ENCODE measurements at places on chromosomes 3 and 15. TPM values are rescaled to one million over a fixed set of nuclear protein-coding genes. Genes with fewer than 3 reads are reported as not detected.

DNA sequence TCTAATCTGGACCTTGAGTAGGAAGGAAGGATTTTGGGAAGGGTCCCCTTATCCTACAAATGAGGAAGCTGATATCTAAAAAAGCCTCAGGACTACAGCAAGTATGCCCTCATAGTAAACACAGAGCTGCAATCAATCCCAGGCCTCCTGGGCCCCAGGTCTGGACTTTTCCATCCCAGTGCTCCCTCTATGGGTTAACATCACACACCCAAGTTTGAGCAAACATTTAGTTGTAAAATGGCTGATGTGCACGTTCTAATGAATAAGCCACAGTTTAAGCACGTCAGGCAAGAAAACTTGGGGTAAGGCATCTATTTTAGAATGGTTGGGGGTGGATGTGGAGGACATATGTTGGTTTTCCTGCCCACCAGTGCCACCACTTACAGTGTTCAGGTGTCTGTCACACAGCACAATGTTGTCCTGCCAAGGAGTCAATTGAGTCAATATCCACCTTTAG, 44.3 kb upstream of the UBE2E1 start:
- DNase-seq: no peak

DNA sequence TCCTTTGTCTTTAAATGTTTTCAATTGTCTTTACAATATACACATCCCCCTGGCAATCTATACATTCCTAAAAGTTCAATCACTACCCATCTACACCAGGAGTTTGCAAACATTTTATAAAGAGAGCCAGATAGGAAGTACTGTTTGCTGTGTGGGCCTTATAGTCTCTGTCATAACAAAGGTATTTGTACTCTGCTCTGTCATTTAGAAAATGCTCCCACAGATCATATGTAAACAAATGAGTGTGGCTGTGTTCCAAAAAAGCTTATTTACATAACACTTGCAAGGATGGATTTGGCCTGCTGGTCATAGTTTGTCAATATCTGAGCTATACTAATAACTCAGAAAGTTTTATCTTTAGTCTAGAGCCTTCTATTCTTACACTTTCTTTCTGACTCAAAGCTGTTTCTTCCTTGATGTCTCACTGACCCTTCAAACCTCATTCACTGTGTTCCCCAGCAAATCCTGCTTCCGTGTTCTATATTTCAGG, 511.9 kb downstream of the GBE1 start:
- DNase-seq: no peak

- no peak for DNase-seq
These were observed 218.6 kb downstream of the NR2F2 start for GRCh38 chr15:96549136-96549535.

- DNase-seq: no peak
These were observed 229.8 kb upstream of the PLSCR5 start for GRCh38 chr3:146834917-146835316.

DNA sequence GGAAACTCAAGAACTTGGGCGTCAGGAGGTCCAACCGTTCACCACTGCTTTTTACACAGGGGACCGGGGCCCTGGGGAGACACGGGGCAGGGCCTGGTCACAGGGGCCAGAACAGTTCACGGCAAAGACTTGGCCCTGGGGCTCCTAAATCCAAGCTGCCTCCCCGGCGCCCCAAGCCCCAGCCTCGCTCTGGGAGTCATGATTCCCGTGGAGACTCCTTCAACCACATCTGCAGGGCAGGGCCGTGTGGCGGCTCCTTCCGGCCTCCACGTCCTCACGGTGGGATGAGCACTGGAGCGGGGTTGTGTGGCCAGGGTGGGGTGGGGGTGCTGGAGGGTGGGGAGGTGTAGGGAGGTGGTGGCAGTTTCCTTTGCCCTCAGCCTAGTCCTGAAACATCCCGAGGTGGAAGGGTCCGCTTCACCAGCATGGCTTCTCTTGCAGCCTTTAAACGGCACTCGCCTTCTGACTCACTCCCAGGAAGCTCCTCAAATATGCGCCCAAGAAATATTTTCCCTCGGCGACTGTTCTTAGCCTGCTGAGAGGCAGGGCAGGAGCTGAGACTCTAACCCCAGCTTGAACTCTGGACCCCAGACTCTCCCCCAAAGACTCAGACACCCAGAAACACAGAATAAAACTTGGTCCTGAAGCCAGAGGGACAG, 1.8 kb downstream of the MUC4 start:
- DNase-seq: no peak

- no peak for DNase-seq
These were observed 111.7 kb upstream of the CCDC54 start for GRCh38 chr3:107265526-107265925.

DNA sequence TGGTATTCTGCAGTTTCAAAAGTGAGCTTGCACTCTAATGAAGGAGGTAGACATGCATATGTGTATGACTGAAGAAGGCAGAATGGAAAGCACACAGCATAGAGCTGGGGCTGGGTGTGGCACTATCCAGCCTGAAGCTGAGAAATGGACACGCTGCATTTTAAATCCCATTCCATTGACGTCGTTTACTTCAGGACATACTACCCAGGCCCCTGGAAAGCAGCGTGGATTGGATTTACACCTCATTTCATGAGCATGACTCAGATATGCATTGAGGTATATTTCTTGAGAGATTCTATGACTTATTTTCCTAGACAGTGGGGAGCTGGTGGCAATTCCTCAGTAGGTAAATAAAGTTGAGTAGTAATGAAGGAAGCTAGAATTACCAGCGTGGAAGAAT, 101.4 kb downstream of the ABI3BP start:
- no peak for DNase-seq

- no peak for DNase-seq
These were observed 651.0 kb upstream of the NAALADL2 start for GRCh38 chr3:174208161-174208560.

DNA sequence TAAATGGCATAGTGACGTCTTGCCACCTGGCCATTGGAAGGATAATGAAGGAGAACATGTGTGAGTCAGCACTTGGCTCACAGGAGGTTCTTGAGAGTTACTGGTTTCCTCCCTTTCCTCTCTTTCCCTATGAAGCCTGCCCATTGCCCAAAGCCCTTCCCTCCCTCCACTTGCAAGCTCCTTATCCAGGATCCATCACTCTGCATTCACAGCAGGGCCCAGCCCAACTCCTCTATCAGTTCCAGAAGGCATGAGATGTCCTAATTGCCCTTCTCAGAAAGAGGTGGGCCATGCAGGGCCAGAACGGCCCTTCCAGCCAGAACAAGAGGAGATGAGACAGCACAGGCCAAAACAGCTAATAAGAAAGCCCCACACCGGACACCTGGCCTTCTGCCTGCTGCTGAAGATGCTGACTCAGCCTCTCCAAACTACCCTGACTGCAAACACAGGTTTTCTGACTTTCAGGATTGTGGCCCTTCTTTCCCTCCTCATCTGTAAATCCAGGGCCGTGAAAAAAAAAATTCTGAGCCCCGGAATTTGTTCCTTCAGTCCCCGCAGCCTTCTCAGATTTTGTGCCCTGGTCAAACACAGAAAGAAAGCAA, 29.7 kb downstream of the HAPLN3 start:
- no peak for DNase-seq

GRCh38 chr3:63585927-63586326, 66.5 kb upstream of the SNTN start:
- DNase-seq: no peak

DNA sequence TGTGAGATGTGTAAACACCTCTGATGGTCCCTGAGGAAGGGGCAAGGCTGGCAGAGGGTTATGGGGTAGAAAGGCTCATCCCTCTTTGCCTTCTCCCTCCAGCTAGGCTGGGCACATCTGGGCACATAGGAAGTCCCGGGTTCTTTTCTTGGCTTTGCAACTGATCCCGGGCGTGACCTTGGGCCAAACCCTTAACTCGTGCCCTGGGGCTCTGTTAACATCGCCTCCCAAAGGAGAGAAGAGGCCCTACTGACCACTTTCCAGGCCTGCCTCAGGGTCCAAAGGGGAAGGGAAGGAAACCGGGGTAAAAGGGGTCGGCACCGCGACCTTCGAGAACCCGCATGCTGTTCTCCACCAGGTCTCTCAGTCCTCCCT, 549 bp downstream of the C3orf18 start:
- no peak for DNase-seq

DNA sequence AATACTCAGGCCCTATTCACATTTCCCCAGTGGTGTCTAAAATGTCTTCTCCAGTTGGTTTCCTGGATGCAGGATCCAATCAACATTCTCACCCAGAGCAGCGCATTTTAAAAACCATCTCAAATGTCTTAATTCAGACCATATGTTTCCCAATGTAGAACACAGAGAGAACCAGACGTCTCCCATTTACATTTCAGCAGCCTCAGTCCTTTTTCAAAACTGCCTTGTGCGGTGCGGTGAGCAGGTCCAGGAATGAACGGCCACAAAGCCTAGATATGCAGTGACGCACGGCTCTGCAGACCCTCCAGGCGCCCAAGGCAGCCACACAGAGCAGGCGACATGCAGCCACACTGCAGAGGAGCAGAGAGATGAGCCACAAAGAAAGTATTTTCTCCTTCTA, 66.1 kb upstream of the MEX3B start:
- DNase-seq: no peak

DNA sequence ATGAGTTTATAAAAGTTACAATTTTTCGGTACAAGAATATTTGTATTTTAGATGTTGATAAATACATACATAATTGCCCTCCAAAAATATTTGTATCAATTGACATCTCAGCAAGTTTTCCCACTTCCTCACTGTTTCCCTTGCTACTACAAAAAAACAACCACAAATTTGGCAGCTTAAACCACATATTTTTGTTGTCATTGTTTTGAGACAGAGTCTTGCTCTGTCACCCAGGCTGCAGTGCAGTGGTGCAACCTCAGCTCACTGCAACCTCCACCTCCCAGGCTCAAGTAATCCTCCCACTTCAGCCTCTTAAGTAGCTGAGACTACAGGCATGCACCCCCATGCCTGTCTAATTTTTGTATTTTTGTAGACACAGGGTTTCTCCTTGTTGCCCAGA, 162.8 kb upstream of the RARB start:
- DNase-seq: no peak

DNA sequence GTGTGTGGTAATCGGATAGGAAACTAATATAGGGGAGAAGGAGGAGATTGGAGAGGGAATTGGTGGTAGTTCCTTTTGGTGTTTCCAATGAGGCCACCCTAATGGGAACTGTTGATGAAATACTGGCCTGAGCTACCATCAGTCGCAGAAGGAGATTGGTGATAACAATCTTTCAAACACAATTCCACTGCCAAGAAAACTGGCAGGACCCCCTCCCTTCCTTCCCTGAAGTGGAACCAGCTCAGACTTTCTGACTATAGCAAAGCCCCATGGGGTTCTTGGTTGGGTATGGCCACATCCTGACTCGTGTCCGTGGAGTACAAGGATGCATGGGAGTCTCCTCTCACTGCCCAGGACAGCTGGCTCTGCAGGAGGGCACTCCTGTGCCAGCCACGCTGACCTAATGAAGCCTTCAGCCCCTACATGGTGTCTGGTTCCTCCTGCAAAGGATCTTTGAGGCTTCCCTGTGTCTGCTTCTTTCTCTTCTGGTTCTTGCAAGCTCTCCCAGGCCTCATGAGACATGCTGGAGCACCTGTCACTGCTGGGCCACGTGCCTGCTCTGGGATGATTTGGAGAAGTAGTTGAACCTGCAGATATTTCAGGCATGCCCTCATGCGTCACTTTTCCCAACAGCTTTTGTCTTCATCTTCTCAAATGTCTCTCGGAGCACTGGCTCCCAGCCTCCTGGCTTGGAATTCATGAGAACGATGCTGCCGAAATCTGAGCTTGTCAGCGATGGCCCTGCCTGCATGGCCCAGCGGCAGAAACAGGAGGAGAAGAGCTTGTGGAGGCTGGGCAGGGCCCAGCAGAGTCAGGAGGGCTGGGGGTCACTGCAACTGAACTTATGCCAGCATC, 90.0 kb upstream of the ADPGK start:
- DNase-seq: peak; percentile 17

The SLC22A14 gene
- polyA plus RNA-seq: 0.39 TPM

The IGSF10 gene
- polyA plus RNA-seq: 5.5 TPM

The IL17RB gene
- polyA plus RNA-seq: 3.9 TPM

The CAV3 gene
- 339 TPM for polyA plus RNA-seq

The CRYGS gene
- polyA plus RNA-seq: 3.5 TPM
